ENCODE measurements at places on chromosomes 7 and 10. TPM values are rescaled to one million over a fixed set of nuclear protein-coding genes. Genes with fewer than 3 reads are reported as not detected.
A peak's percentile ranks its signal among the peaks of the same experiment; 100 is the strongest.

- DNase-seq = no peak
Observed at GRCh38 chr10:80971461-80971860, 433.8 kb downstream of the SH2D4B start.

- no peak for DNase-seq
Observed at GRCh38 chr10:58587676-58588075, 75.0 kb downstream of the BICC1 start.

- no peak for DNase-seq
Observed at GRCh38 chr7:9148687-9149086, 715.3 kb downstream of the NXPH1 start.

The LAMB1 gene
- 59.9 TPM for polyA plus RNA-seq

GRCh38 chr7:151152643-151153513 is 14.6 kb downstream of the GBX1 start:
- no peak for DNase-seq

The SLC12A9 gene
- polyA plus RNA-seq = 6.4 TPM

- DNase-seq = no peak
Observed at GRCh38 chr10:7373039-7373438, 37.8 kb downstream of the SFMBT2 start.

The SLIT1 gene
- 0.16 TPM for polyA plus RNA-seq

DNA sequence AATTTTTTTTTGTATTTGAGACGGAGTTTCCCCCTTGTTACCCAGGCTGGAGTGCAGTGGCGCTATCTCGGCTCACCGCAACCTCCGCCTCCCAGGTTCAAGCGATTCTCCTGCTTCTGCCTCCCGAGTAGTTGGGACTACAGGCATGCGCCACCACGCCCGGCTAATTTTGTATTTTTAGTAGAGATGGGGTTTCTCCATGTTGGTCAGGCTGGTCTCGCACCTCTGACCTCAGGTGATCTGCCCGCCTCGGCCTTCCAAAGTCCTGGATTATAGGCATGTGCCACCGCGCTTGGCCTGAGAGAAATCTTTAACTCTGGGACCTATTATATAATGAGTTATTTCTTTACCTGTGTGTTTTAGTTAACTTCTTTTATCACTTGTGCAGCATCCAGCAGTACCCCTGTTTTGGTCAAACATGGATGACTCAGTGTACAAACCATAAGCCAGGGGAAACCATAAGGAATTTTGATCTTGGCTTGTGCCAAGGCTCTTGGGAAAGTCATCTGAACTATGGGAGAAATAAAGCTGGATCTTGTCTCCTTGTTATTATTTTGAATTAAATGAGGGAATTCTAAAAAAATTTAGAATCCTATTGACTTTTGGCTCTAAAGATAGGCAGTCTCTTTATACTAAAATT is 23.6 kb upstream of the ZRANB1 start:
- DNase-seq = peak; percentile 55

The SLC26A4 gene
- polyA plus RNA-seq = 0.23 TPM

DNA sequence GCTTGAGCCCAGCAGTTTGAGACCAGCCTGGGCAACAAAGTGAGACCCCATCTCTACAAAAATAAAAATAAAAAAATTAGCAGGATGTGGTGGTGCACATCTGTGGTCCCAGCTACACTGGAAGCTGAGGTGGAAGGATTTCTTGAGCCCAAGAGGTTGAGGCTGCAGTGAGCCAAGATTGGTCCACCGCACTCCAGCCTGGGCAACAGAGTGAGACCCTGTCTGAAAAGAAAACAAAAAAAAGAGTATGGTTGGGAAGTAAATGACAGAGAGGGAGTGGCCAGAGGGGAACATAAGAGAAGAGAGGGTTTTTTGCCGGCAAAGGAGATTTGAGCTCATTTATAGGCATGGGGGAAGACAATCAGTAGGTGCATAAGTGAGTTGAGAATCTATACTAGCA is 19.7 kb downstream of the PLXDC2 start:
- no peak for DNase-seq

- DNase-seq = no peak
Observed at GRCh38 chr7:21671859-21672258, 129.0 kb downstream of the DNAH11 start.

The FAM241B gene
- polyA plus RNA-seq = 5.6 TPM

- DNase-seq = no peak
Observed at GRCh38 chr7:80362010-80362618, 149.8 kb downstream of the GNAT3 start.

The FGL2 gene
- polyA plus RNA-seq = 8.3 TPM

The LIPJ gene
- polyA plus RNA-seq = 0.02 TPM

DNA sequence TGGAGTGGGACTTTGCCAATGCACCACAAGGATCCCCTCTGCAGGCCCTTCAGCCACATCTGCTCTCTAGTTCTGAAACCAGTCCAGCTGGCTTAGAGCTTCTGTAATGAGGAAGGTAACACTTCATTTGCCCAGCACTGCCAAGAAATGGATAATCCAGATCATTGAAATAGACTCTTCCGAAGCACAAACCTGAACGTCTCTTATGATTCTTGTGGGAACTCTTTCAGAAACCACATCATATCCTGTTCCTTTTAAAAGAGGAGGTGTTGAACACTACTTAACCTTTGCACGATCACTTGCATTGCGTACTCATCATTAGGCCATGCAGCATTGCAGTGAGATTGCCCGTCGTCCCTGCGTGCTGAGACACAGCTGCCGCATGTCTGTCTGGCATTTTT is 25.8 kb upstream of the PLPP4 start:
- no peak for DNase-seq

The TUBB8 gene
- polyA plus RNA-seq = not detected

DNA sequence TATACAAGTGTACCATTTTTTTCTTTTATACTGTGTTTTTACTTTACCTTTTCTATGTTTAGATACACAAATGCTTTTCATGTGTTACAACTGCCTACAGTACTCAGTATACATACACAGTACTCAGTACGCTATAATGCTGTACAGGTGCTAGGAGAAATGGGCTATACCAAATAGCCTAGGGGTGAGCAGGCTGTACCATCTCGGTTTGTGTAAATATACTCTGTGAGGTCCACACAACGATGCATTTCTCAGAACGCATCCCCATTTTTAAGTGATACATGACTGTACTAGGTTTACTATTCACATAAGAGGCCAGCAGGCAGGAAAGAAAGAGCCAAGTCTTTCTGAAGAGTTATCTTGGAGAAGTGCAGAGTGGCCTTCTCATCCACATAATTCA is 426.4 kb upstream of the MTPN start:
- DNase-seq = no peak

GRCh38 chr10:109977382-109977806 is 30.4 kb upstream of the ADD3 start:
- DNase-seq = peak; percentile 51

GRCh38 chr10:3002304-3002703 is 65.0 kb upstream of the PFKP start:
- DNase-seq = no peak

DNA sequence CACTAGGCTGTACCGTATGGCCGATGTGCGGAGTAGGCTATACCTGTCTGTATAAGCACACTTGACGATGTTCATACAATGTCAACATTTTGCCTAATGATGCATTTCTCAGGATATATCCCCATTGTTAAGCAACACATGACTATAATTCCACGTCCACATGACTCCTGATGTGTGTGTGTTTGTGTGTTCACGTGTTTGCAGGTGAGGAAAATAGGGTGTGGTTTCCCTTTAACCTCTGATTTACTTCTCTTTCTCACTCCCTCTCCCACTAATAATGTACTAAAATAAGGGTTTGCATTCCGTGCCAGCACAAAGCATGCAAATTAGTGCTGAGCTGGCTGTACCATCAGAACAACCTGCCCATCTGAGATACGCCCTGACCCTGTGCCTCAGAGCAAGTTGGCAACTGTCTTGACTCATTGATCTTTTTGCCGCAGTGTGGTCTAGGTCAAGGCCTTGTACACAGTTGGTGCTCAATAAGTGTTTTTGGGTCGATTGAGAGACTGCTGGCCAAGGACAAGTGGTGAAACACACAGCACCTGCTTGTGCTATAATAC is 64.6 kb upstream of the DOCK1 start:
- no peak for DNase-seq

GRCh38 chr10:31847515-31847914 is 81.1 kb downstream of the ARHGAP12 start:
- no peak for DNase-seq
